ENCODE measurements at places on chromosomes 16 and 17. TPM values are rescaled to one million over a fixed set of nuclear protein-coding genes. Genes with fewer than 3 reads are reported as not detected.

SLFN14 gene
- total RNA-seq, result 0.07 TPM

TMEM98 gene
- total RNA-seq, result 0.82 TPM

- H3K36me3 ChIP-seq, result peaks cover 9% of the 10 kb centered on the region
- H3K27me3 ChIP-seq, result no peaks in the 10 kb centered on the region
- no peak overlapping the region for H3K4me3 ChIP-seq
- no peak for DNase-seq
- peaks cover 9% of the 10 kb centered on the region for H3K4me1 ChIP-seq
Observed at GRCh38 chr16:47127541-47127940, 16.2 kb downstream of the NETO2 start.

- peaks cover 39% of the 10 kb centered on the region for H3K4me1 ChIP-seq
- no peaks in the 10 kb centered on the region for H3K27me3 ChIP-seq
- H3K27ac ChIP-seq, result no peak overlapping the region
- no peak for DNase-seq
- H3K36me3 ChIP-seq, result no peaks in the 10 kb centered on the region
- no peak overlapping the region for H3K4me3 ChIP-seq
Observed at GRCh38 chr17:68314916-68315535, 23.7 kb downstream of the ARSG start.

All from activated CD4-positive, alpha-beta T cell treated with anti-CD3 and anti-CD28 coated beads, Interleukin-2, amount 10 ng/mL, durations not matched to agents 24 days and 14 days (primary cell).